NCI-H2081 (cell line): ENCODE measurements at places on chromosomes 3 and 15.

DNA sequence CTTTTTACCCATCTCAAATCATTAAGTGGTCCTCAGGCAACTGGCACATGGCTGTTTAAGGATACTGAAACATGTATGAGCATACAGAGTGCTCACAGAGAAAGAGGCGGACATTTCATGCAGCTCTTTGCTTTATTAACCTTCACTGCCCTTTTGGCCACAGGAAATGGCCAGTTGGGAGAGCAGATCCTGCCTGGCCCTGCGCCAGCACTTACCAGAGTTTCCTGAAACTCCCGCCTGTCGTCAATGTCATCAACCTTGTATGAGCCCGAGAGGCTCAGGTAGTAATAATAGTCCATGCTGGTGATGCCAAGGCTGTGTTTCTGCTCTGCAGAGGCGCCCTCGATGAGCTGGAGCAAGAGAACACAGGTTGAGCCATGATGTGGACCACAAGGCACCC is 17.8 kb downstream of the LDHAL6B start:
- DNase-seq, result no peak

GRCh38 chr3:30604558-30604957 is 1.8 kb upstream of the TGFBR2 start:
- no peak for DNase-seq

DNA sequence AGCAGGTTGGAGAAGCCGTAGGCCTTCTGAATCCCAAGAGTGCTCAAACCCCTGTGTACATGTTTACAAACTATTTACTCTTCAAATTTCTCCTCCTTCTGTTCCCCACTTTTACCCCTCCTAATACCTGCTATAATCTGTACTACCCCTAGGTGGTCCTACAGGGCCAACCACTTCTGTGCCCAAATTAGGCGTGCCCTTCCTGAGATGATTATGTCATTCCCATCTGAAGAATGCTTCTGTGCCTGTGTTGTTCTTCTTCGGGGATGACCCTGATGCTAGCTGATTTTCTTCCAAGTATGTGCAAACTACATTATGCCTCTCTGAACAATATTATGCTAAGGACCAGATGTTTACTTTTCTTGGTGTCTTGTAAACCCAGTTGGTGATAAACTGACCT is 20.5 kb downstream of the RBP2 start:
- peak; percentile 63 for DNase-seq

- DNase-seq, result no peak
Measured at GRCh38 chr3:48851407-48851806, 3.7 kb upstream of the PRKAR2A start.

GRCh38 chr15:27714675-27715074 is 384.4 kb downstream of the OCA2 start:
- DNase-seq, result no peak

GRCh38 chr3:113626503-113627371 is 69.7 kb downstream of the USF3 start:
- peak; percentile 52 for DNase-seq

- DNase-seq, result no peak
Measured at GRCh38 chr15:65957451-65957850, 88.2 kb downstream of the RAB11A start.

GRCh38 chr3:42081838-42082473 is 9.2 kb upstream of the TRAK1 start:
- no peak for DNase-seq

GRCh38 chr3:100299016-100299415 is 35.5 kb upstream of the NIT2 start:
- DNase-seq, result no peak

DNA sequence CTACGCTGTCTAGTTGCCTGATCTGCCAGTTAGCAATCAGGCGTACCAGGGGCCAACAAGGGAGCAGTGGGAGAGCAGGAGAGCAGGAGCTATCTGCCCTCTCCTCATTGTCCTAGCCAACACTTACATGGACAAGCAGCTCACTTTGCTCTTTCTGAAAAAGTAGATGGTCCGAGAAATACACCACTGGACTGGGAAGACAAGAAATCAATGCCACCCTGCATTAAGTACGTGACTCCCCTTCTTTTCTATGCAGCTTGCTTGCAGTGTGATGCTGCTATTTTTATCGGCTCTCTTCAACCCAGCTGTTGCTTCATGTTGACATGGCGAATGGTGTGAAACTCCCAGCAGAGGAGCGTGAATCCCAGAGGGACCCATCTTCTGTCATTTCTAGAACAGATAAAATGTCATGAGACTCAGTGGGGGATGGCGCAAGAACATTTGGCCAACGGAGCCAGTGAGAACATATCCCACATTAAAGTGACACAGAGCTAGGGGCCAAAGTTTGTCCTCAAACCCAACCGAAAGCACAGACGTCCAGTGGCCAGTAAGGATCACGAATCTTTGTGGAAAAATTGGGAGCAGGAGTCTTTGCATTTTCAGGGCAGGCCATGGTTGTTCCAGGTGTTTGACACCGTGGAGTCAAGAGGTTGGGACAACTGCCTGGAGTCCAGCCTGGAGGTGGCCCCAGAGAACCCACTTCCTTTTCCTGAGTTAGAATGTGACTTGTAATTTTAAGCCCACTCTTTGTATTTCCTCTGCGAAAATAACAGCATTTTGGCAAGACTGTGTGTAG is 53.7 kb upstream of the MEF2A start:
- DNase-seq, result no peak

DNA sequence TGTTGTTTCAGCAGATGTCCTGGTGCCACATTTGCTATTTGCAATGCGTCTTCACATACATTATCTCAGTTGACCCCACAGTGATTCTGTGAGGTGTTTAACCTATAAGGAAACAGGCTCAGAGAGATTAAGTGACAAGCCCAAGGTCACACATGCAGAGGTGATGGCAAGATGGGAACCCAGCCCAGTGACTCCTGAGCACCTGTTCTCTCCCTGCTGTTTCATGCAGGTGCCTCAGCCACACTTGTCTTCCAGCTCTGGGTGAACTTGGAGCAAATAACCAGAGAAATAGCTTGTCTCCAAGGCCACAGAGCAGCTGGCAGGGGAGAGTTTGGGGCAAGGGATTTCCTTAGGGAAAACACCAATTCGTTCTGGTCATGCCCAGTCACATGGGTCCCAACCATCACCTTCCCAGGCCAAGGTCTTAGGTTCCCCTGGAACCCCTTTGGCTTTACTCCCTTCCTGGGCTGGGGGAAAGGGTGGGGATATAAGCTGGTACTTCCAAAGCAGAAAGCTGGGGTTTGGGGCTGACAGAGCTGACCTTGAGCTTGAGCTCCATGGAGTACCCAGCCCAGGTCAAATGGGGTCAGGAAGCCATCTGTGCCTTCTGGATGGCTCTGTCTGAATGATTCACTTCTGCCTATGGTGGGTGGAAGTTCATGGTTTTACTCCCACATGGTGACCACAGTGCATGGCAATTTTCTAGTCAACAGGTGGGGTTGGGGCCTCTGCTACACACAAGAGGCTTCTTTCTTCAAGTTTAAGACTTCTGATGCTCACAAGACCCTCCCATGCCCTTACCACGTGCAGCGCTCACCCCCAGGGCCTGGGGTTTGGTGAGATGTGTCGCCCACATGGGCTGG is 22.4 kb downstream of the LIPC start:
- no peak for DNase-seq

DNA sequence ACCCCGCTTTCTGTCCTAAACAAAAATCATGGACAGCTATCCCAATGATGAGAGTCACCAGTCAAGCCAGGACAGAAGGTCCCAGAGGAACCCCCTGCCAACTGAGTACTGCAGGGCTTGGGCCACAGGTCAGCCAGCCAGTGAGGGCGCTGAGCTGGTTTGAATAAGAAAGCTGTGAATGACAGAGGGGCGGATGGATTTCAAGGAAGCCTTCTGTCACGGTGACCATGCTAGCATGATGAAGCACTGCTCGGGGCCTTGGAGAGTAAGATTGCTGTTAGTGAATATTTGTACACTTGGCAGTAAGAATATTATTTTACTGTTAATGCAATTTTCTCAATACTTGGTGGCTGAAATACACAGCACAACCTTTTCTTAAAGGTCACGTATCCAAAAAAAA is 734.0 kb upstream of the NR2F2 start:
- DNase-seq, result no peak

DNA sequence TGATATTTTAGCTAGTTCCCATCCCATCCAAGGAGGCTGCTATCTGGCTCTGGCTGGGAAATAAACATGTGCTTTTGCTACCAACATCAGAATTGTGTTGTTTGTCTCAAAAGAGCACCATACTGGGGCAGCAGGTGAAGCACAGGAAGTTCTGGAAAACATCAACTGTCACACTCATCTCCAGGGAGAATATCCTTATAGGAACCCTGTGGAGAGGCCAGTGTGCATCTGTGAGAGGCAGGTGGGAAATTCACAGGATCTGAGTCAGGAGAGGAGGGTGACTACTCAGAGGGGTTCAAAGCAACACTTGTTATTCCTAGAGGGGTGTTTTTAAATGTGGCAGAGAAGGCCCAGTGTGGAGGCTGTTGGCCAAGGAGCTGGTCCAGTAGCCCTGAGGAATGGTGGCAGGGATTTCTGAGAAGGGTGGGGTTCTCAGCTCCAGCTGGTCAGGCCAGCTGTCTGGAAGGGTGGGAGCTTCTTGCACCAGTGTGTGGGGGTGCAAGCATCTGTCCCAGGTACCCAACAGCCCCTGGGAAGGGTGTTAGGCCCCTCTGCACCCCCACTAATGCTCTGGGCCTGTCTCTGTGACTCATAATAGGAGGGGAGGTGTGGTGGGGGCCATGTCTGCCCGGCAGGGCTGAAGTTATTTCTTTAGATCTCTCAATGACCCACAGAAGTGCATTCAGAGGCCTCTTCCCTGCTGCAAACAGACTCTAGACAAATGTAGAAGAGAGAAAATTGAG is 28.7 kb downstream of the RPSA start:
- no peak for DNase-seq

DNA sequence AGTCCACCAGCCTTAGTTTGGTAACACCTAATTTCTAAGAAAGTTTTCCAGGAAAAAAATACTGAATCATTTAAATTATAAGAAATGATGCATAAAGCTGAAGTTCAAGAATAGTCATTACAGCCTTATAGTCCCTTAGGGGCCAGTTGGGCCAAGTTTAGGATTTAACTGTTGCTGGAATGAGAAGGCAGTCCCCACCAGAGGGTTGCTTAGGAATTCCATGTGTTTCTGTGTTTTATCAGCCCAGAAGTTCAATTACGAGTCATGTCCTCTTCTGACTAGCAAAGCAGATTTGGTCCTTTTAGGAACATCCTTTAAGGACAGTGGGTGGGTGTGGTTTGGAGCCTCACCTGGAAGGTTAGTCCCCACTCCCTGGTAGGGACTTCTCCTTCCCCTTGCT is 57.0 kb upstream of the NR2E3 start:
- no peak for DNase-seq

DNA sequence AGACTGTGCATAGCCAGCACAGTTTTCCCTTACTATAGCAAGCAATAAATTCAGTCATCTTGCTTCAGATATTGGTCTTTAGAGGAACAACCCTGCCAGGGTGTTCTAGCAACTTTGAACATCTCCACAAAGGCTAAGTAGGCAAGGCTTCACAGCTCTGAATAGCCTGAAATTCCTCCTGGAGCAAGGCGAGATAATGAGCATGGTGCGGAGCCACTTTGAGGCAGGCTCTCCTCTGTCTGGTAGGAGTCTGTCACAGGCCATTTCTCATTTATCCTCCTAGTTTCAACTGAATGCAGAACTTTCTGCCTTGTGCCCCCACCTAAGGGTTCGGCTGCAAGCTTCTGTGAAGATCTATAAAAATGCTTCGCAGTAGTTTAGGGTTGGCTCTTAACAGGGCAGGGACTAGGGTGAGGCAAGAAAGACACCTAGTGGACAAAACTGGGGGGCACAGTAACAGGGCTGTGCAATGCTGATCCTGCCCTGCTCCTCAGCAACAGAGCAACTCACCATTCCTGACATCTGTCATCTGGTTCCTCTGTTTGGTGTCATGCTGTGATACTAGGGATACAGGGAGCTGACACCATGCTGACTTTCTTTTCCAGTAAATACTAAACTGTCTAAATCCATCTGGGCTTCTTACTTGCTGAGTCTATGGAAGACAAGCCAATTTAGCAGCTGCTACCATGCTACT is 16.6 kb upstream of the EHHADH start:
- DNase-seq, result peak; percentile 74

GRCh38 chr15:89077750-89078149 is 10.5 kb upstream of the ABHD2 start:
- no peak for DNase-seq

GRCh38 chr15:38069511-38070011 is 135.1 kb downstream of the TMCO5A start:
- DNase-seq, result peak; percentile 19

- DNase-seq, result no peak
Measured at GRCh38 chr3:50388016-50388719, 28.8 kb upstream of the TMEM115 start.

DNA sequence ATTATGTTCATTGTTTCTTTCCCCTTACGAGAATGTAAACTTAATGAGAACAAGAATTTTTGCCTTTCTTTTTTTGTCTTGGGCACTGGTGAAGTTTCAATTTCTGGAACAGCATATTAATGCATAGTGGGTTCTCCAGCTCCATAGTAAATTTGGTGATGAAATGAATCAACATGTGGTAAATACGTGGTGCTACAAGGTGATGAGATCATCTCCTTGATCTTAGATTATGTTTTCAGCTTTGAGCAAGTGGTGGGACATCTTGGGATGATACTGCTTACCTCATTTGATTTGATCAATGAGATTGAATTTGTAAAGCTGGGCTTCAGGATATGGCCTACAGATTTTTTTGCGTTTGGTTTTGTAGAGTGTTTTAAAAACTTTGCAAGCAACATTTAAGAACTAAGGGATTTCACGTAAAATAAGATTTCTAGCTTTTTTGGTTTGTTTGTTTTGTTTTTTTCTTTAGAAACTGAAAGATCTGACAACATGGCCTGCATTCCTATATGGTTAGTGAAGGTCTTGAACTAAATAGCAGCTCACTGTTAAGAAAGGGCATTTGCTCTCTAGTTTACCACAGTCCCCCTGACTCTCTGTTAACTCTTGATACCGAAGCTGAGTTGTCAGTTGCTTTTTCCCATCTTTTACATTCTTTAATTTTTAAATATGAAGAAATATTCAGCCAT is 45.6 kb downstream of the FNDC3B start:
- no peak for DNase-seq

DNA sequence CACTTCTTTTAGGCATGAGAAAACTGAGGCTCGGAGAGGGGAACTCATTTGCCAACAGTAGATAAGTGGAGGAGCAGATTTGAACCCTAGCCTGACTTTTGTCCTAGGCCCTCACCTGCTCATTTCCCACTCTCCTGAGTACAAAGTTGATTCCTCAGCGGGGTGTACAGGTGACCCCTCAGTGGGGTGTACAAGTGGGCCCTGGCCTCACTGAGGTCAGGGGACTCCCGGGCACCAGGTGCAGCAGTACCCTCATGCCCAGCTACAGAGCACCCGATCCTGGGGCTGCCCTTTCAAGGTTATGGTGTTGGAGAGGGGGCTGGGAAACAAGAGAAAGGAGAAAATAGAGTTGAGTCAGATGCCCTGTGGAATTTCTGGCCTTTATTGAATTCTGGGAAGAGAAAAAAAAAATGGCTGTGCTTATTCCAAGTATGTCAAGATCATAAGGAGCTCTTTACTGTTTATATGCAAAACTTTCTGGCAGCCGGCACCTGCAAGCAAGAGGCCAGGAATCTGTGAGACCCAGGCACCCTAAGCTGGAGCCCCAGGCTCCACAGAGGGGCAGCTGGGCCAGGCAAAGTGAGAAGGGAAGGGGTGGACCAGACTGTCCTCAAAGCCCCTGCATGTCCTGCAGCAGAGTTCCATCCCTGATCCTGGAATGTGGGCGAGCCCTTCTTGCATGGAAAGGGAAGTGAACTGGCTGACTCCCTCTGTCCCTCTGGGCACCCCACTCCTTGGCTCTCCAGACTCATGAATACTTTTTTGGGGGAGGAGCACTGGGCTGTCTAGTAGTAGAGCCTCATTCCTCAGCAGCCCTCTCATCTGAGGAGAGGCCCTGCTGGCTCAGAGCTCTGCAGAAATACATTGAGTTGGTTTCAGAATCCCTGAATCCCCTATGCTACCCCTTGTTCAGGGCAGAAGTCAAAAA is 43.1 kb downstream of the AMOTL2 start:
- DNase-seq, result no peak
